Osteocyte (in vitro differentiated cells): ENCODE measurements at places on chromosomes 16 and 17. TPM values are rescaled to one million over a fixed set of nuclear protein-coding genes. Genes with fewer than 3 reads are reported as not detected.

DNA sequence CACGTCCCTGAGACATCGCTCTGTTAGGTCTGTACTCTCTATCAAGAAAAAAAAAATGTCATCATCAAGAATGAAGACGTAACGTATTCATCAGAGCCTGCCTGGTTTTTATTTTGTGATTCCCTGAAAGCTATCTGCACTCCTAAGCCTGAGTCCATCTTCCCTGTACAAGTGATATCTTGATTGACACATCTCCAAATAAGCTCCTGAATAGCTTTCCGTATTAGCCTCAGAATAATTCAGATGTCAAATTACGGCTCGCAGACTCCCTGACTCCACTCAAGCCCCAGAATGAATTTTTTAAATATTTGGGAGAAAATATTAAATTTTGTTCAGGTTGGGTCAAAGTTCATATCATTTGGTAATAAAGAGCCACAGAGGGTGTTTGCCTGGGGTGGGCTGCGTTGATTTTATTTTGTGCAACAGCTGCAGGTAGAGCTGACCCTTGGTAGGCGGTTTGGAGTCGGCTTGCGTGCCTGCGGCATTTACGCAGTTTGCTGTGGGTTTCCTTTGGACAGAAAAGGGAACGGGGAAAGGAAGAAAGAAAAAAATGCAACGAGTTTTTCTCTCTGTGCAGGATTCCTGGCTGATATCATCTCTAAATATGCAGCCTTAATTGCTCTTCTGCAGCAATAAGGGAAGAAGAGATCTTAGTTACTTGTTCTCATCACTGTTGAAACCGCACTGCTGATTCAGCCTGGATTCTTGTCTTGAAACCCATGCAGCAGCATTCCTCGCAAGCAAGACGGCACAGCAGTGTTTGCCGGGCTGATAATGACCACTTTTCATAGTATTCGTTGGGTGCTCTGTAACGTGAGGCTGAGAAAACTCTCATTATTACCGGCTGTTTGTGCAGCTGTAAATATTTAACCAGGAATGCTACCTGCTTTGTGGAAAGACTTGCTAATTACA lies 114.7 kb downstream of the IRX3 start:
- no peak overlapping the region for H3K27ac ChIP-seq
- peaks cover 81% of the 10 kb centered on the region for H3K27me3 ChIP-seq
- DNase-seq: no peak
- H3K4me1 ChIP-seq: peaks cover 4% of the 10 kb centered on the region

Gene DBNDD1
- 0.78 and 1.3 TPM in 2 replicates for total RNA-seq

Gene SULT1A1
- total RNA-seq: 10.4 and 11.4 TPM in 2 replicates

DNA sequence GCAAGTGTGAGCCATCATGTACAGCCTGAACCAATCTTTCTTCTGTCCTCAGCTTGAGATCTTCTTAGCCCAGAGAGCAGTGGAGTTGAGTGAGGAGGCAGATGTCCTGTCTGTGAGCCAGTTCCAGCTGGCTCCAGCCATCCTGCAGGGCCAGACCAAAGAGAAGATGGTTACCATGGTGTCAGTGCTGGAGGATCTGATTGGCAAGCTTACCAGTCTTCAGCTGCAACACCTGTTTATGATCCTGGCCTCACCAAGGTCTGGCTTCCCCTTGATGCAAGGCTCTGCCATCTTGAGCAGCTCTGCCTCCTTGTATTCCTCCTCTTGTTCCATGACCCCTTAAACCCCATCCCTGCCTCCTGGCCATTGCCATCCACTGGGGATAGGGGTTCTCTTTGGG lies 9.6 kb downstream of the CDK5RAP3 start:
- no peak overlapping the region for H3K4me3 ChIP-seq
- no peak for DNase-seq
- H3K36me3 ChIP-seq: peaks cover 38% of the 10 kb centered on the region
- no peaks in the 10 kb centered on the region for H3K27me3 ChIP-seq
- H3K27ac ChIP-seq: no peak overlapping the region

- no peak for DNase-seq
- H3K27ac ChIP-seq: no peak overlapping the region
- peaks cover 56% of the 10 kb centered on the region for H3K4me1 ChIP-seq
- no peak overlapping the region for H3K4me3 ChIP-seq
- no peaks in the 10 kb centered on the region for H3K36me3 ChIP-seq
Observed at GRCh38 chr16:3857189-3858043, 23.1 kb downstream of the CREBBP start.

DNA sequence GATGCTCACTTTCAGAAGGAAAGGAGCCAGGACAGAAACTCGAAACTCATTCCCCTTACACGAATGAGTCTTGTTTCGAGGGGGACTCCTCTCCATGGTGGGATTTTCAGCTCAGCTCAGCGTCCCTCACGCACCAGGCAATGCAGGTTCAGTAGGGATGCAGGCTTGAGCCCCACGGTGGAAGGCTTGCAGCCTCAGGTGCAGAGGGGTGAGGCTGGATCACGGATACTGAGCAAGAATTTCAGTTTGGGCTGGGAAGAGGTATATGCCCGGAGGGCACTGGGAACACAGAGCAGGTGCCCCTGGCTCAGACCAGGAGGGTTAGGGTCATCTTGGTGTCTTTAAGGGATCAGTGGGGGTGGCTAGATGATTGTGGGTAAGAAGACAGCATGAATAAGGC lies 344.9 kb upstream of the TNRC6C start:
- no peak overlapping the region for H3K27ac ChIP-seq
- H3K4me3 ChIP-seq: no peak overlapping the region
- H3K36me3 ChIP-seq: no peaks in the 10 kb centered on the region
- peaks cover 13% of the 10 kb centered on the region for H3K4me1 ChIP-seq
- H3K27me3 ChIP-seq: peaks cover 33% of the 10 kb centered on the region

Gene ZNF207
- 144 and 153 TPM in 2 replicates for total RNA-seq

DNA sequence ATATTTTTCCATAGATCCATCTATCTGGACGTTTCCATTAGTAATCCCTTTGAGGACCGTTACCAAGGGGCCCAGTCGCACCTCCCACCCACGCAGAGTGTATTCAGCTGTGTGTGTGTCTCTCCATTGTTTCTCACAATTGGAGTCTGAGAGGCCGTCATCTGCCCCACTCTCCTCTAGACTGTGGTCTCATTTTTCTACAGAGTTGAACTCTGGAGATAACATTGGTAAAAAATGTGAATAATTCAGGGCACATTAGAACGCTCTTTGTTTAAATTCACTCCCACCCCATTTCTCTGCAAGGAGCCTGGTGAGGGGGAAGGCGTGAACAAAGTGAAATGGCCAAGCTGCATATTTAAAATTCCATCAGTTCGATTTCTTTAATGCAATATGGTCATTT lies 333.1 kb upstream of the MAF start:
- H3K4me1 ChIP-seq: peaks cover 5% of the 10 kb centered on the region
- no peak overlapping the region for H3K27ac ChIP-seq
- no peak for DNase-seq
- no peak overlapping the region for H3K4me3 ChIP-seq
- H3K36me3 ChIP-seq: no peaks in the 10 kb centered on the region

- H3K27me3 ChIP-seq: no peaks in the 10 kb centered on the region
- peaks cover 5% of the 10 kb centered on the region for H3K4me1 ChIP-seq
- peak; percentile 93 for DNase-seq
- no peak overlapping the region for H3K27ac ChIP-seq
- H3K36me3 ChIP-seq: no peaks in the 10 kb centered on the region
Observed at GRCh38 chr16:68590201-68590994, 51.3 kb downstream of the ZFP90 start.

GRCh38 chr16:66543541-66543940 lies 6.4 kb downstream of the TK2 start:
- peaks cover 7% of the 10 kb centered on the region for H3K4me1 ChIP-seq
- H3K36me3 ChIP-seq: peaks cover 32% of the 10 kb centered on the region
- H3K27ac ChIP-seq: no peak overlapping the region
- no peak overlapping the region for H3K4me3 ChIP-seq
- no peak for DNase-seq
- H3K27me3 ChIP-seq: no peaks in the 10 kb centered on the region

Gene CA5A
- not detected in 2 replicates for total RNA-seq

DNA sequence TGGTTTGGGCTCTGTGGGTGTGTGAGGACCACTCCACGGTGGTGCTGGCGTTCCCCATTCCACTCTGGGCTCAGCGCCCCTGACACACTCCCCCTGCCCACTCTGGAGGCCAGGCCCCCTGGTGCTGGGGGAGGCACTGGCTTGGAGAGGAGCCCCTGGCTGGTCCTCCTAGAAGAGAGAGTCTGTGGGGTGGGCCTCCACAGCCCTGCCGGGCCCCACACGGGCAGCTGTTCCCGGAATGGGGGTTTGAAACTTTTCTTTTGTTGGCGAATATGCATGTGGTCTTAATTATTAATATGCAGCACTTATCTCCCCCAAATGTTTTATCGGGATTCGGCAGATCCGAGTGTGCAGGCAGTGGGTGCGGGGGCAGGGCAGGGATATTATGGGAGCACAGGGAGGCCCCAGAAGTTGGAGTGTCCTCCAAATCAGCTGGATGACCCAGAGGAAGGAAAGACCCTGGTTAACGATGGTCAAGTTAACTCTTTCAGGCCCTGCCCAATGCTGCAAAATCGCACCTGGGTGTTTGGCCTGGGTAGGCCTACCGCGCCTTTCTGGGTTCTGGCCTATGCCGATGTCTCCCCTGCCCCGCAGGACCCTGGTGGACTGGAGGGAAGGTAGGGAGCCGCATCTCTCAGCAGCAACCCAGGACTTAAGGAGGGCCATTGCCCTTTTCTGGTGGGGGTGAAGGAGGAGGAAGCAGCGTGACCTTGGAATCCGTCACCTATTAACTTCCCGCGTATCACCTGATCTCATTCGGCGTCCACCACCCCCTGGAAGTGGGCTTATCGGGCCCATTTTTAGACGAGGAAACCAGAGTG lies 36.0 kb downstream of the TMEM235 start:
- no peaks in the 10 kb centered on the region for H3K36me3 ChIP-seq
- DNase-seq: no peak
- H3K27me3 ChIP-seq: no peaks in the 10 kb centered on the region
- H3K4me1 ChIP-seq: peaks cover 43% of the 10 kb centered on the region
- no peak overlapping the region for H3K27ac ChIP-seq

GRCh38 chr17:56809820-56810179 lies 23.9 kb downstream of the C17orf67 start:
- no peaks in the 10 kb centered on the region for H3K36me3 ChIP-seq
- no peak overlapping the region for H3K4me3 ChIP-seq
- DNase-seq: no peak
- H3K27me3 ChIP-seq: peaks cover 3% of the 10 kb centered on the region
- H3K4me1 ChIP-seq: no peaks in the 10 kb centered on the region

- no peaks in the 10 kb centered on the region for H3K36me3 ChIP-seq
- no peak overlapping the region for H3K27ac ChIP-seq
- no peak overlapping the region for H3K4me3 ChIP-seq
- no peaks in the 10 kb centered on the region for H3K4me1 ChIP-seq
Observed at GRCh38 chr17:41271858-41272257, 3.6 kb upstream of the KRTAP9-7 start.

Gene HSD17B1
- 1.2 and 1.4 TPM in 2 replicates for total RNA-seq

Gene PPM1E
- 1.7 TPM in 2 replicates for total RNA-seq

DNA sequence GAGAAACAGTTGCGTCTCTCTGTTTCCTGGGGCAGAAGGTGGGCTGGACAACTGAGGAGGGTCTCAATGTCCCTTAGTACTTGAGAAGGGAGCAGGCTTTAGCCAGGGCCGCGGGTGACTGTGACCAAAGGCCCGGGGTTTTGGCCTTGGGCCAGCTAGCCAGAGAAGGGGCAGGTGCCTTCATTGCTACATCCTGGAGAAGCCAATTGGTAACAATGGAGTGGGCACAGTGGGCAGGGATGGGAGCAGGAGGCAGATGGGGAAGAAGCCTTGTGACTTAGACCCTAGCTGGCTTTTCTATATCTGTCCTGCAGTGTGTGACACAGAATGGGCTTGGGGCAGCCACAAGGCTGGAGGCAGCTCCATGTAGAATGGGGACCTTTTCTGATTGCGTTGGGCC lies 46.0 kb downstream of the CLEC16A start:
- DNase-seq: no peak
- H3K36me3 ChIP-seq: peaks cover 31% of the 10 kb centered on the region
- no peaks in the 10 kb centered on the region for H3K27me3 ChIP-seq
- H3K4me3 ChIP-seq: no peak overlapping the region

Gene MSLN
- 0.19 and 0.21 TPM in 2 replicates for total RNA-seq

DNA sequence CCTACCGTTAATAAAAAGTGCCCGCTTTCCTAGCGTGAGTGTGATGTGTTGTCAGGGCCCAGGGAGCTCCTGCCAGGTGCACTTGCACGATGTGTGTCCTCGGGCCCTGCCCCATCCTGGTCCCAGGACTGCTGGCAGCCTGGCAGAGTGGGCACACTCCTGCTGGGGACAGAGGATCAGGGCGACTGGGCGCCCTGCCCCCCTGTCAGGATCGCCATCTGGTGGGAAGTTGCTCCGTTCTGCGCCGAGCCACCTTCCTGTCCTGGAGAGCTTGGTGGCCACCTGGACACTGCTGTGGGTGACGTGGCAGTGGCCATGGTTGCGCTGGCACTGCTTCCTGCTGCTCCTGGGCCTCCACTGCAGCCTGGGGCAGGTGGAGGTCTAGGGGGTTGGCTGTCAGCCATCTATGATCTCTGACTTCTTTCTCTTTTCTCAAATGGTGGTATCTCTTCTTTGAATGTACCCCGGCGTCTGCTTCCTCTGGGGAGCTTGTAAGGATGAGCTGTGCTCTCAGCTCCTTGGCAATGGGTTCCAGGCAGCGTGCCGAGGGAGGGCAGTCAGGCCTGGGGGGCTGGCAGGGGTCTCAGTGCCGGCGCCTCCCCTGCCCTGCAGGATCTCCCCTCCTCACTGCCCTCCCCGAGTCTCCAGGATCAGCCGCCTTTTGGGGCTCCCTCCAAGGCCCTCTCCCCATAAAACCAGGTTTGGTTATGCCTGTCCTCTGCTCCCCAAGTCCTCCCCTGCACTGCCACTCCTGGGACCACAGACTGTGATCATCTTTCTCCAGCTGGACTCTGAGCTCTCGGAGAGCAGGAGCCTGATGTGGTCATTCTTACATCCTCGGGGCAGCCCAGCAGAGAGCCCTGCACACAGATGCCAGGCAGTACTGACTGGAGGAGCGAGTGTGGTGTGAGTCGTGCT lies 76.9 kb downstream of the AMFR start:
- no peak for DNase-seq
- peaks cover 4% of the 10 kb centered on the region for H3K4me1 ChIP-seq
- H3K27ac ChIP-seq: no peak overlapping the region
- H3K27me3 ChIP-seq: no peaks in the 10 kb centered on the region

DNA sequence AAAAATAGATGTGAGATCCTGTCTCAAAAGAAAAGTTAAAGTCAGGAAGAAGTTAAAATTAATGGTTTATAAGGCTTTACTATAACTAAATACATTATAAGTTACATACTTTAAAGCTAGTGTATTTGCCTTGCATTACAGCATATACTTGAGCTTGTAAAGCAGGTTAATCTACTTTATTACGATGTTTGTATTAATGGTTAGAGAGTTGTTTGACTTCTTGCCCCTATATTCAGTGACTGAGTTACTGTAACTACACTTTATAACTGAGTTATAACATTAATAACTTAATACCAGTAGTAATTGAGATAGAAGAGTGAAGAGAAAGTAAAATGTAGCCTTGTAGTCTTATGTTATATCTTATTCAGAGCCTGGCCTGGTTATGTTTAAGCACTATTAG lies 22.9 kb downstream of the CLTC start:
- peaks cover 42% of the 10 kb centered on the region for H3K4me1 ChIP-seq
- DNase-seq: no peak
- no peak overlapping the region for H3K4me3 ChIP-seq
- peak overlapping the region; percentile 48 for H3K27ac ChIP-seq
- H3K27me3 ChIP-seq: no peaks in the 10 kb centered on the region
- H3K36me3 ChIP-seq: peaks cover 27% of the 10 kb centered on the region

GRCh38 chr17:41215681-41216080 lies 10.8 kb upstream of the KRTAP9-2 start:
- peaks cover 8% of the 10 kb centered on the region for H3K36me3 ChIP-seq
- H3K27ac ChIP-seq: no peak overlapping the region
- H3K27me3 ChIP-seq: peaks cover 13% of the 10 kb centered on the region
